ENCODE measurements at places on chromosomes 12 and 14.

DNA sequence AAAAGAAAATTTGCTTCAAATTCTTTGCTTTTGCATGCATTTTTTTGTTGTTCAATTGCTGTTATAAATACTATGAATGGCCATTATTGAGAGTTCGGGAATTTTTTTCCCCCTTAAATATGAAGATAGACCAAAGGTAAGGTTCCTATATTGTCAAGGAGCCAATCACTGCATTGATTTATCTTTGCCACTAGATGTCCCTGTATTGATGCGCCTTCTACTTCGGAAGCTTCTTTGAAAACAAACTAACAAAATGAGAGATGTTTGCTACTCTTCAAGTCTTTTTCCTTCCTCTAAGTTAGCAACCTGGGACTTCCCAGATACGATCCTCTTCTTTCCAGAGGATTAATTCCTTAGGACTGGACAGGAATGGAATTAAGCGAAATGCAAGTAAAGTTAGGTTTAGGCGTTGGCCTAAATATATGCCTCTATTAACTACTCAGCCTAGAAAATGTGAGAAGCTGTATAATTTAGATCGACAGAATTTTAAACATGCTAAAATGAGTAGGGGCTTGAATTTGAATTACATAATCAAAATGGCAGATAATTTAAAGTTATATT is 318.1 kb downstream of the AEBP2 start:
- H3K4me3 ChIP-seq: no peak overlapping the region
- no peak overlapping the region for H3K27ac ChIP-seq
- DNase-seq: no peak

DNA sequence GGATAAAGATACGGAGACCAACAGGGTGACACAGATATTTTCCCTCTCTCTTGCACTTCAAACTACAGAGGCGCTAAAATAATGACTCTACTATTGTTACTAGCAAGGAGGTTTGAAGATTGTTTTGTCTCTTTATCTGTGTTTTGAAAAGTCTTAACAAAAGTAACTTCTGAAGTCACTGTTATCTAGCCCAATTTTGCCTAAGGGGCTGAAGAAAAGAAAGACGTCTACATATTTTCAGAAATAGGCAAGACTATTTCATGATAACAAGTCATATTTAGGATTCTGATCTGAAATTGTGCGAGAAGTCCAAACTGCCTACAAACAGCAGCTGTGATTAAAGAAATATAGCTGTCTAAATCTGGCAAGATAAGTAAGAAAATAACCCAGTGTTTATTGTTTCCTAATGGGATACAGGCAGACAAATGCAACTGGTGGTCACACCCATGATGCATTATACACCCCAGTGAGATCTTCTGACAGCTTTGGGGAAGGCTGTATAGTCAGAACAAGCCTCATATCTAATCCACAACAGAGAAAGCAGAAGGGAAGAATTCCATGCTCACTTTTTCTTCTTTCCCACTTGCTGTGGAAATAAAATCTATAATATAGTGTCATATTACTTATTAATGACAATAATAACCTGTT is 226.9 kb upstream of the ARID2 start:
- H3K4me3 ChIP-seq: no peak overlapping the region
- no peaks in the 10 kb centered on the region for H3K27me3 ChIP-seq
- DNase-seq: no peak
- H3K4me1 ChIP-seq: no peaks in the 10 kb centered on the region
- no peaks in the 10 kb centered on the region for H3K36me3 ChIP-seq

DNA sequence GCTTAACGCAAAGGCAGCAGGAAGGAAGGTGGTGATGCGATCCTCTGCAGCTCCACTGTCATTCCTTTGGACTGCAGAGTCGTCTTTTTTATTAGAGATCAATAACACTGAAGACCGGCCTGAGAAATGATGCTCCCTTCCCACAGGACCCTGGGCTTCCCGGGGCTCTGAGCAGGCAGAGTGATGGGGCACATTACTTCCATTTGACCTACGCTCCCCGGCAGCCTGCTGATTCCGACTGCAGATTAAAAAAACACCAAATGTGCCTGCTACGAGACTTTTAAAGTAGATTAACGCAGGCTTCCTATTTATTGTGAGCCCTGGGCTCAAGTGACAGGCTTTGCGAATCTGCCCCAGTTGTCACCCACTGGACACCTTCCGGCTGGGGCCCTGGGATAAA is 37.5 kb downstream of the KCNA1 start:
- H3K27me3 ChIP-seq: no peaks in the 10 kb centered on the region
- no peak for DNase-seq
- no peak overlapping the region for H3K4me3 ChIP-seq
- H3K27ac ChIP-seq: no peak overlapping the region

DNA sequence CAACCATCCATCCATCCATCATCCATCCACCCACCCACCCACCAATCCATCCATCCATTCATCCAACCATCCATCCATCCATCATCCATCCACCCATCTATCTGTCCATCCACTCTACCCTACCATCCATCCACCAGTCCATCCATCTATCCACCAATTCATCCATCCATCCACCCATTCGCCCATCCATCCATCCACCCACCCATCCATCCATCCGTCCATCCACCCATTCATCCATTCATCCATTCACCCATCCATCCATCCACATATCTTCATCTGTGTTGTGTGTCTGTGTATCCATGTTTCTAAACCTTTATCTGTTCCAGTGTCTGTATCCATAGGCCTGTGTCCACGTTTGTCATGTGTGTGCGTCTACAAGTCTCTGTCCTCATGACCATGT is 9.9 kb downstream of the HNF1A start:
- no peak overlapping the region for H3K27ac ChIP-seq
- DNase-seq: no peak
- H3K27me3 ChIP-seq: no peaks in the 10 kb centered on the region
- no peaks in the 10 kb centered on the region for H3K4me1 ChIP-seq
- no peak overlapping the region for H3K4me3 ChIP-seq
- no peaks in the 10 kb centered on the region for H3K36me3 ChIP-seq

DNA sequence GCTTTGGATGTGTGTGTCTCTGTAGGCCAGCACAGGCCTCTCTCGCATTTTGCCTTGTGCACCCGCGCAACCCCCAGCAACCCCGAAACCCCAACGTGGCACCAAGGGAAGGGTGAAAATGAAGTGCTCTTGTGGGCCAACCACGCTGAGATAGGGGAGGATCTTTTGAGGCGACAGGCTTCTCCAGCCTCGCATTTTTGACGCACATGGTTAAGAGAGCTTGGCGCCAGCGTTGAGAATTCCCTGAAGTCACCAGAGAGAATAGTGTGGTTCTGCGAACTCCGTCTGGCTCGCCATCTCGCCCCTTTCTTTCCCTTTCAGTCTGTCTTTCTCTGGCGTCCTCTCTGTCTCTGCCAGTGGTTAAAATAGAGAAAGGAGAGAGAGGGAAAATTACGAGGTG is 1.9 kb upstream of the TBX3 start:
- H3K4me3 ChIP-seq: no peak overlapping the region
- H3K27me3 ChIP-seq: peaks cover 20% of the 10 kb centered on the region
- no peaks in the 10 kb centered on the region for H3K36me3 ChIP-seq
- peaks cover 11% of the 10 kb centered on the region for H3K4me1 ChIP-seq
- DNase-seq: no peak
